ENCODE measurements at places on chromosomes 5 and 9.

DNA sequence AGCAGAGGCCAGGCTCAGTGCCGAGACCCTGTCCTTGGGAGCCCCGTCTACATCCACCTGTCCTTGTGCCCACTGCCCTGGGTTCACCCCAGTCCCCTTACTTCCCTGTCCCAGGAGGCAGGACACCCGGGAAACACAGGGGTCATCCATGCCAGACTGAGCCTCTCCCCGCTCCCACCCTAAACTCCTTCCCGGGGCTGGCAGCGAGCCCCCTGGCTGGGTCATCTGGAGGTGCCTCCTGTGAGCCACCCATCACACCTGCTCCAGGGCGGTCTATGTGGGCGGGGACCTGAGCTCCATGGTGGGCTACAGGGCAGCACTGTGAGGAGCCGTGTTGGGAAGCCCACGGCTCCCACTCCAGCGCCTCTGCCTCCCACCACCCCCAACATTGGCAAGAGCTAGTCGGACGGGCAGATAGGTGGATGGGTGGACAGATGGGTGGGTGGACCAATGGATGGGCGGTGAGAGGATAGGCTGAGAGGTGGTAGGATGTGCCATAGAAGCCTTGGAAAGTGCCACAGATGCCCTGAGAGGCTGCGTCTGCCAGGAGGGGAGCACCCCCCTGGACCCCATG is 42.5 kb upstream of the RXRA start:
- no peak for DNase-seq

- DNase-seq = no peak
These were observed 75.4 kb upstream of the SELENOP start for GRCh38 chr5:42887097-42887496.

GRCh38 chr9:126975327-126976220 is 61.0 kb downstream of the RALGPS1 start:
- no peak for DNase-seq

DNA sequence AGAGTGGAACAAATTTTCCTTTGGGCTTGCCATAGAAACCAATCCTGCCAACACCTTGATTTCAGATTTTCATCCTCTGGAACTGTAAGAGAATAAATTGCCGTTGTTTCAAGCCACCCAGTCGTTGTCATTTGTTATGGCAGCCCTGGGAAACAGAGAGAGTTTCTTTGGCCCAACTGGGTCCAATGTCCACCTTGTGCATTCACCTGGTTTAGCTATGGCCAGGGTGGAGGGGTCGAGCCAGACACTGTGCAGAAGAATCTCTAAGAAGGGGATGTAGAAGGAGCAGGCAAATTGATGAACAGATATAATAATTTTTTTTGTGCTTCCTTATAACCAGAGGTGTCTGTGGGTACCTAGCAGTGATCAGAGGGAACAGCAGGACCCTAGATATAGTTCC is 9.8 kb downstream of the KIF4B start:
- no peak for DNase-seq

- no peak for DNase-seq
These were observed 408.0 kb upstream of the SLC30A5 start for GRCh38 chr5:68685863-68686262.

DNA sequence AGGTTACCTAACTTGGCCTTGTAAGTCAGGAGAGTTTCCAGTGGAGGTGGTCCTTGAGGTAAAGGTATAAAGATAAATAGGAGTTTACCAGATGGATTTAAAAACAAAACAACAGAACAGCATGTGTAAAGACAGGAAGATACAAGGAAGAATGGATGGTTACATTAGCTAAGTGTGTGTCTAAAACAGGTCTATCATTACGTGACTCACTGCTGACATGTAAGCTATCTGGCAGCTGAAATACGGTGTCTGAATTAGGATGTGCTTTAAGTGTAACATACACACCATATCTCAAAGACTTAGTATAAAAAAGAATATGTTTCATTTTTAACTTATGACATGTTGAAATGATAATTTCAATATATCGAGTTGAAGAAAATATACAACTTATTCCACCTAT is 405.1 kb upstream of the ADAMTSL1 start:
- DNase-seq = no peak

- no peak for DNase-seq
These were observed 62.8 kb downstream of the CD180 start for GRCh38 chr5:67133776-67134175.

DNA sequence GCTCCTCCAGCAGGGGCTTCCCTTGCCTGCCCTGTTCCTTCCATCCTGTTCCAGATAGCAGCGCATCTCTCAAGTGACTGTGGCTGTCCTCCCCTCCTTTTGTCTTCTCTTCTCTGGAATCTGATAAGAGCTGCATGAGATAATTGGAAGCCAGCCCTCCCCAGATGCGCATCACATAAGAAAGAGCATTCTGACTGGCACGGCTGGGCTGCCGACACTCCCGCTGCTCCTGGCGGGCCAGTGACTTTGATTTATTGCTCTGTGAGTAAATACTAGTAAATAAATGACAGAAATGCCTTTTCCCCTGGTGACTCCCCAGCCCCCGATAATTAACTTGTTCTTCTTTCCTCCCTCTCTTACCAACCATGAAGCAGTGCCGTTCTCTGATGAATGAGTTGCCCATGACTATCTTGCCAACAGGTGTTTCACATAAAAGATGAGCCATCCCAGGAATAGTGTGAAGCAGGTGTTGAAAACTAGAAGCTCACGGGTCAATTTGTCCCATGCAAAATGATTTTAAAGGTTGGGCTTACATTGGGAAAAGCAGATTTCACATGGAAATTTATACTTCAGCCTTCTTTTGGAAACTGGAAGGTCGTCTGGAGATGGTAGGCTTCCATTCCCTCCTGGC is 212.3 kb downstream of the ERCC6L2 start:
- DNase-seq = peak; percentile 90

DNA sequence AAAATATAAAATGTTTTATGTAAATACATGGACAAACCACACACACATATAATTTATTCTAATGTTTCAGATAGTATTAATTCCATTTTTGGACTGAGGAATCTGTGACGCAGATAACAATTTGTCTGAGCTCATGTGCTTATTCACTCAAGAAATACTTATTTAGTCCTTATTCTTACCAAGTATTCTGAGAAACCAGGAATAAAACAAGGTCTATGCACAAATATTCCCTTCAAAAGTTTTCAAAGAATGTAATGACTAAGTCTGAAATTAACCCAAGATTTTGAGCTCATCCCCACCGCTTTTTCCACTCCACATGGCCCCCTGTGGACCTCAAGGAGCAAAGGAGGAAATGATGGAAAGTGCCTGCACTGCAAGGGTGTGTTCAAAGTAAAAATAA is 1022.3 kb downstream of the EFNA5 start:
- no peak for DNase-seq

DNA sequence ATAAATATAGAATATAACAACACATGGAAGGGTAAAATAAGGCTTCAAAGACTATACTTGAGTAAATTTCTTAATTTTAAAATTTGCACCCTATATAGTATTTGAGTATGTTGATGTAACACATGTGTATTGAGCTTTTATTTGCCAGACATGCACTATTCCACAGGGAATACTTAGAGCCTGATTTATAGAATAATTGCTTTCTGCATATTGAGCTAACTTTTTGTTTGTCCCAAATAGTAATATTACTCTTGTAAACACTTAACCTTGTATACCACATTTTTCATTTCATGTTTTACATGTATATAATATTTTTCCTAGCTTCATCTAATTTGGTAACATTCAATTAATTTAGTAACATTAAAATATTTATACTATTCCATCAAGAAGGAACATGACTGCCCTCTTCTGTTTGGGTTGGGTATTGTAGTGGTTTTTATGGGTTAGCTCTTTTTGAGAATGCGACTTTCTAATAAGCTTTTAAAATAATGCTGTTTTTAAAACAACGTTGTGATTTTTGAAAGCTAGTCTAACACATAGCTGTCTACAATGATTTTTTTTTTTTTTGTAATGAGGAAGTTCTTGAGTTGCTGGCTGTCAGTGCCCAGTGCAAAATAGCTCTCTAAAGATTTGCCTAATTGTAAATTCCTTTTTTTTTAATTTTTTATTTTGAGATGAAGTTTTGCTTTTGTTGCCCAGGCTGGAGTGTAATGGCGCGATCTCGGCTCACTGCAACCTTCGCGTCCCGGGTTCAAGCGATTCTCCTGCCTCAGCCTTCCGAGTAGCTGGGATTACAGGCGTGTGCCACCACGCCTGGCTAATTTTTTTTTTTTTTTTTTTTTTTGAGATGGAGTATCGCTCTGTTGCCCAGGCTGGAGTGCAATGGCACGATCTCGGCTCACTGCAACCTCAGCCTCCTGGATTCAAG is 4.8 kb downstream of the SUB1 start:
- DNase-seq = peak; percentile 64

GRCh38 chr5:90477621-90478215 is 3.1 kb downstream of the POLR3G start:
- DNase-seq = no peak

- DNase-seq = no peak
These were observed 731.5 kb downstream of the TLE1 start for GRCh38 chr9:80957801-80958200.

GRCh38 chr5:115501464-115502210 is 42.9 kb downstream of the FEM1C start:
- no peak for DNase-seq

- DNase-seq = no peak
These were observed 27.3 kb downstream of the ANKRD33B start for GRCh38 chr5:10591159-10591558.

- DNase-seq = no peak
These were observed 25.6 kb downstream of the POLR1E start for GRCh38 chr9:37511016-37512010.

DNA sequence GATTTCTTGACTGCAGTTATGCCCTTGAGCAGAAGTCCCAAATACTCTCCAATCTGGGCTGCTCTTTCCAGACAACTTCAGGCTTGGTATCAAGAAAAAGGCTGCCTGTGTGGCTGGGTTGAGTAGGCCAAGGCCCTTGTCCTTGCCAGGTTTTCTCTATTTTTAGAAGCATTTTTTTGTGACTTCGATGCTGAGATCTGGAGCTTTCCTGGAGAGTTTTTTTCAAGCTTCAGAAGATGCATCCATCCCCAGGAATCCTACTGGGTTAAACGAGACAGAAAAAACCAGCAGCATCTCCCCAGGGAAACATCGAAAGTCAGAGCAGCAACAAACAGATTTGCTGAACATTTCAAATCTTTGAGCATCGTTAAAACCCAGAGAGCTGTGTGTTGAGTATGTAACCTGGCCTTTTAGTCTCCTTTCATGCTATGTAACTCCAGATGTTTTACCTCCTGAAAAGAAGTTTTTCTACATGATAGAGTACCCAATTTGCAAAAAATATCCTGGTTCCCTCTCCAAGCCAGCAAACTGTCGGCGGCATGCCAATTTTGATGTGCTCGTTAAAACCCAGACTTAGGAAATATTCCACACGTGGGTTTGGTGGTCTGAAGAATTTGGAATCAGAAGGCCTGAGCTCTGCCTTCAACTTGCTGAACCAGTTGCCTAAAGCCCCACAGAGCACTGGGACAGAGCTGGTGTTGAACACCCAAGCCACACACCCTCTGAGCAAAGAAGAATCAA is 98.1 kb upstream of the ALDH1B1 start:
- DNase-seq = no peak

DNA sequence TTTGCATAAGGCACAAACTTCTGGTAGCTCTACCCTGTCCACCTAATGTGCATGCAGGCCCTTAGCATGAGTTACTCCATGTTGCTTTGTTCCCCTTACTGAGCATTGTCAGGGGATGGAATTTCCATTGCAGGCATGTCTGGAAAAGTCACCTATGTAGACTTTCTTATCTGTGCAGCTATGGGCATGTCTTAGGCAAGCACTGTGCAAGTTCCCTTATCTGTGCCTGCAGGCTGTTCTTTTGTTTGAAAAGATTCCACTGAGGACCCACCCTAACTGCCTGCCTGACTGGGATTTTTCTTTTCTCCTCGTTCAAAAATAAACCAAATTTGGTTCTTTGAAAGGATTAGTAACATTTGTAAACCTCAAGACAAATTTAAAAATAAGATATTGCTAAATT is 587.0 kb downstream of the CDH18 start:
- no peak for DNase-seq

- DNase-seq = no peak
These were observed 14.4 kb downstream of the CARD19 start for GRCh38 chr9:93110311-93110855.

DNA sequence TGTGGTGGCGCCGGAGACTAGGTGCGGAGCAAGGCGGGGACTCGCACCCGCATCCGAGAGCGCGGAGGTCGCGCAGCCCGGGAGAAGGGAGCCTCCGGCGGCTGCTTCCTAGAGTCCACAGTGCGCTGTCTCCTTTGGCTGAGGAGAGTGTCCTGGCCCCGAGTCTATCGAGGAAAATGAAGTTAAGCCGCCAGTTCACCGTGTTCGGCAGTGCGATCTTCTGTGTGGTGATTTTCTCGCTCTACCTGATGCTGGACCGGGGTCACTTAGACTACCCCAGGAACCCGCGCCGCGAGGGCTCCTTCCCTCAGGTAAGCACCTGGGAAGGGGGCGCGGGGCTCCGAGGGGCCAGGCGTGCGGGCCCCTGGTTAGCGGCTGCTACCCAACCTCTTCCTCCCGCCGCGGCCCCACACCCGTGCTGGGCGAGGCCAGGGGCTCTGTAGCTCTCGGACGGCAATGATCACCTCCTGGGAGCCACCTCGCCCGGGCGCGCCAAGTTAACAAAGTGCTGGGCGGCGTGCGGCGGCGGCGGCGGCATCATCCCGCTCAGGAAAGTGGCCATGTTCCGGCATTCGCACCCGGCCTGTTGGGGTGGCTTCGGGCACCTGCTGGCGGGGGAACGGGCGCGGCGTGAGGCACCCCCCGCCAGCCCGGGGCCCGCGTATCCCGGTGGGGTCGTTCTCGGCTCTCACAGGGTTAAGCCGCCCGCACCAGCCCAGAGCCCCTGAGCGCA is 681 bp downstream of the MAN2A1 start:
- no peak for DNase-seq

GRCh38 chr5:128895122-128895521 is 70.2 kb upstream of the SLC27A6 start:
- no peak for DNase-seq

DNA sequence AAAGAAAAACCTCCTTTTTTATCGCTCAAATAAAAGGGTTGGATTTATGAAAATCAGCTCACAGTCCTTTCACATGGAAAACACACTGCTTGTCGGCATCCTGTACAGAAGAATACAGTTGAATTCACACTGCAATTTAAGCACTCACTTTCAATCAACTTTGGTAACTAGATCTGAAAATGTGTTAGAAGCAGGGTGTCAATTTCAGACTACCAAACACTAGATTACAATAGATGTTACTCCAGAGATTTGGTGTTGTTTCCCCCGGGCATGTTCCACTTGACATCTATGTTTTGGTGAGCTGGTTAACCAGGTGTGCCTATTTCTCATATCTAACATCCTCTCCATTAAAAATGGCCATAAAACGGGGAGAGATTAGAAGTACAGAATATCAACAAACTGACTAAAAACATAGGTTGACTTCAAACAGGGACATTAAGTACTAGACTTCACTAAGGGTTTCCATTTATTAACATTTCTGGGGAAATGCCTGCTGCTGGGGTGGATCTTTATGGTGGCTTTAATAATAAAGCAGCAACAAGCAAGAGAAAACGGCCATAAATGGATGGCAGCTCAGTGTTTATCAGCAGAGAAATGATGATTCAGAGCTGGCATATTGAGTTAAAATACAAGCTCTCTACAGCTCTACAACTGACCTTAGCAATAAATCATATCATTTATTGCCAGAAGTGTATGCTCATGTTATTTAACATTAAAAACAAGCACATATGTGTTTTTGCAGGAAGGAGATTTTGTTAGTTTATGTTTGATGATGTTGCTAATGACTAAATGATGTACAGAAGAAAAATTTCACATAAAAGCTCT is 158.8 kb downstream of the SLF1 start:
- DNase-seq = no peak

Measured in NCI-H2227 treated with DMSO at 0.1 percent for 48 hours (cell line).